MG63 (cell line): ENCODE measurements at places on chromosomes 2 and 18. TPM values are rescaled to one million over a fixed set of nuclear protein-coding genes. Genes with fewer than 3 reads are reported as not detected.

The R3HDM1 gene
- 6.1 and 35.0 TPM in 2 replicates for total RNA-seq

The VWC2L gene
- not detected in 2 replicates for total RNA-seq

DNA sequence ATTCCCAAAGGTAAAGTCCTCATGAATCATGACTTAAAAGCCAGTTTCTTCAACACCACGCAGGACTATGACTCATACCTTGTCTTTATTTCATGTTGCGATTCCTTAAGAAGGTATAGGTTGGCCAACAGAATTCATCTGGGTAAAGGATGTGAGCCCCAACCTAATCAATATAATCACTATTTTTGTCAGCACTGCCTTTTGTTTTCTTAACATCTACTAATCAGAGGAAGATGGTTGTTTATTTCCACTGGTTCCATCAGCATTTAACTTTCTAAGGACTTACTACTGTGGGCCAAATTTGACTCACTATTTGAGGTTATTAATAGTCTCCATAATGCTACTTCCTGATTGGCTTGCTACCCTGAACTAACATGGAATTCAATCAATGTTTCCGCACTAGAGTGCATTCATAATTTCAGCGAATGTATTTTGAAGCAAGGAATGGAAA lies 78.6 kb downstream of the SCG2 start:
- DNase-seq = no peak

GRCh38 chr2:20125164-20125563 lies 73.7 kb upstream of the LAPTM4A start:
- peak; percentile 72 for DNase-seq

- DNase-seq = no peak
Measured at GRCh38 chr18:69584429-69584828, 183.7 kb downstream of the DOK6 start.

GRCh38 chr2:103898561-103898960 lies 955.4 kb upstream of the POU3F3 start:
- DNase-seq = no peak

DNA sequence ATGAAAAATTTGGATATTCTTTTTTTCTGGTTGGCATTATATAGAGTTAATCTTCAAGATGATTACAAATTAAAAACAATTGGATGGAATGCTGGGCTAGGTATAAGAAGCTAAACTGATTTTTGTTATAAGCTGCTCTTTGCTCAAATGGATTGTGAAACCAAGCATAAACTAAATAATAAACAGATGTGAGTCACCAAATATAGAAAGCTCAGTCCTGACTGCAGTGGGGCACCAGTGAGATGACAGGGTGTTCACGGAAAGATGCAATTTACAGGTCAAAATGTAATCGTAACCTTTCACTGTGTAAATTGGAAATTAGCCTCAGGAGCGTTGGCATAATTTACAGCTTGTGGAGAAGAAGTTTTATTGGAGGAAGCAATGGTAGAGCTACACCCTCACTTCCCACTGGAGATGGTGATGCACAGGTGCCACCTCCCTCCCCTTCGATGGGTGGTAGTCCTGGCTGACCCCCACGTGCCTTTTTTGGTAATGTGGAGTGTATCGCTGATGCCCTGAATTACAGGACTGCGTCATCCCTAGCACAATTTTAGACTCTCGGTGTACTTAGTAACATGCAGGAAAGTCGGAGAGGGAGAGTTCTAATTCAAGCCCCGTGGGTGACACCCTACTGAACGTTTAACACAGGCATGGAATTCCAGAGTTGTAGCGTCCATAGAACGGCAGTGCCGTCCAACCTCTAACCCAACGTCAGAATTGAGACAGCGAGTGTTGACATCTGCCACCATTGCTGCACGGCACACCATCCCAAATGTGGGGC lies 73.9 kb upstream of the NFATC1 start:
- no peak for DNase-seq

DNA sequence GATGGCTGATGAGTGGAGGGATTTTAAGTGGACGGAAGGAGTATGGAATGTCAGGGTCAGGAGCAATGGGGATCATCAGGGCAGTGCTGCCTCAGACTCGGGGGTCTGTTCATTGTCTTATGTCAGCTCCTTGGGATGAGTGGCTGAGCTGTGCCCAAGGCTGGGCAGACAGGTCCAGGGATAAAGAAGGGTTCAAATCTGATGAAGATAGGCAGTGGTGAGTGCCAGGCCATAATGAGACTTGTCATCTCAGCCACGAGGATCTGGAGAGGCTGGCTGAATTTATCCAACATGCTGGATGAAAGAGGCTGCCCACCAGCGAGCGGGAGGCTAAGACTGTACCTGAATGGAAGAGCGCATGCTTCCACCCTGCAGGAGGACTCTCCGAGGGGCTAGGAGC lies 46.3 kb upstream of the APCDD1 start:
- no peak for DNase-seq
